ENCODE measurements at places on chromosomes 7 and 10.

DNA sequence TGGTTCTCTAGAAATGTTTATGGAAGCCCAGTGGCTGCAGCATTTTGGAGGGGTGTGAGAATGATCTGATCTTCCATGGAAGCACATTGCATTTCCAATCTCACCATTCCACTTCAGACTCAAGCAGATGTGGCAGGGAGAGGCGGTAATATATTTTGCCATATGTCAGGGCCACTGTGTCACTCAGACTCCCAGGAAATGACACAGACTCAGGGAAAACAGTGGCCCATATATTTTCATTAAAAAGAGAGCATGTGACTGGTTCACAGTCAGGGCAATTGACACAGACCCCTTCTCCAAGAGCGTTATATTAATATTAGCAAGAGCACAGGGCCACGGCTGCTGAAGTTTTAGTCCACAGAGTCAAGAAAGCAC, 149.3 kb upstream of the NRP1 start:
- DNase-seq = no peak

DNA sequence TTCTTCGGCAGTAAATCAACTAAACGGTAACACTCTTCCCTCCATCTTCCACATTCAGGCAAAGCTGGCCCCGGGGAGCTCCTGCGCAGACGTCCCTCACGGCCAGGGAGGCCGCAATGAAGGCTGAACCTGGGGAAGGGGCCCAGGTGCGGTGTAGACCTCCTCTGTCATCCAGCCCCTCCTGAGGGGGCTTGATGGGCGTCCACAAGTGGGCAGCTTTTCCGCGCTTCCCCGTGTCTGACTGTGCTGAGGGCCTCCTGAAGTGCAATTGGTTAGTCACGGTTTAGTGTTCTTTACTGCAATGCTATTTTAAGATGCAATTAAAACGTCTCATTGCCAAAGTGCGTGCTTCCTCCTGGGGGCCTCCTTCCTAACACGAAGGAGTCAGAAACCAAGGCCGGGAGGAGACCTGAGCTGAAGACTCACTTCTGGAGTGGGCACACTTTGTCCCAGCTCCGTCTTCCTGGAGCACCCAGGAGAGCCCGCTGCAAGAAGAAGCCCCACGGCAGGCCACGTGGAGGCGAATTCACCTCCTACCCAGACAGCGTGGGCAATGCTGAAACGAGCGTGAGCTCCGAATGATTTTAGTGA, 173.3 kb downstream of the ELFN1 start:
- DNase-seq = no peak

DNA sequence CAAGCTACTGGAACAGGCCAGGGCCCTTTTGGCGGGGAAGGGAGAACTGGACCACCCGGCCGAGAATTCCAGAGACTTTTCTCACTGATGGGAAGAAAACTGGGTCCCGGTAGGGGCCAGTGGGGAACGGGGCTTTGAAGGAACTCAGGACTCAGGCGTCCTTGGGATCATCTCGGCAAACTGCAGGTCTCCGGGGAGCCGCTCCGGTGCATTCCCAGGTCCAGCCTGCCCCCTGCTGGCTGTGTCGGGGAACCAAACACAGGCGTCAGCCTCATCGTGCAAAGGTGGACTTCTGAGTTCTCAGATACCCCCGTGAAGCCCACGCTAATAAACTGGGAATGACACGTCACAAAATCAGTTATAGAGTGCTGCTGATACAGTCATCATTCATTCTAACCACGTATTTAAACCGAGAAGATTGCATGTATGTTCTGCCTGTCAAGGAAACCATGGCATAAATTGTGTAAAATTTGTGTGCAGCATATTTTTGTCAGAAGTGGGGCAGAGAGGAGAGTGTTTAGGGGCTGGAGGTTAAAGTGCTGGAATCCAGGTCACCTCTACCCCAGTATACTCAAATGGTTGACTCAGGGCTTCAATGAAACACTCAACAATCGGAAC, 76.1 kb upstream of the CPXM2 start:
- DNase-seq = peak; percentile 45

GRCh38 chr10:55500931-55501559, 700.0 kb upstream of the PCDH15 start:
- DNase-seq = peak; percentile 26
